ENCODE measurements at places on chromosomes 7 and 10.

GRCh38 chr7:11486271-11486670, 345.7 kb downstream of the THSD7A start:
- no peak for DNase-seq

- DNase-seq: no peak
Measured at GRCh38 chr7:116337800-116338199, 127.5 kb downstream of the TES start.

DNA sequence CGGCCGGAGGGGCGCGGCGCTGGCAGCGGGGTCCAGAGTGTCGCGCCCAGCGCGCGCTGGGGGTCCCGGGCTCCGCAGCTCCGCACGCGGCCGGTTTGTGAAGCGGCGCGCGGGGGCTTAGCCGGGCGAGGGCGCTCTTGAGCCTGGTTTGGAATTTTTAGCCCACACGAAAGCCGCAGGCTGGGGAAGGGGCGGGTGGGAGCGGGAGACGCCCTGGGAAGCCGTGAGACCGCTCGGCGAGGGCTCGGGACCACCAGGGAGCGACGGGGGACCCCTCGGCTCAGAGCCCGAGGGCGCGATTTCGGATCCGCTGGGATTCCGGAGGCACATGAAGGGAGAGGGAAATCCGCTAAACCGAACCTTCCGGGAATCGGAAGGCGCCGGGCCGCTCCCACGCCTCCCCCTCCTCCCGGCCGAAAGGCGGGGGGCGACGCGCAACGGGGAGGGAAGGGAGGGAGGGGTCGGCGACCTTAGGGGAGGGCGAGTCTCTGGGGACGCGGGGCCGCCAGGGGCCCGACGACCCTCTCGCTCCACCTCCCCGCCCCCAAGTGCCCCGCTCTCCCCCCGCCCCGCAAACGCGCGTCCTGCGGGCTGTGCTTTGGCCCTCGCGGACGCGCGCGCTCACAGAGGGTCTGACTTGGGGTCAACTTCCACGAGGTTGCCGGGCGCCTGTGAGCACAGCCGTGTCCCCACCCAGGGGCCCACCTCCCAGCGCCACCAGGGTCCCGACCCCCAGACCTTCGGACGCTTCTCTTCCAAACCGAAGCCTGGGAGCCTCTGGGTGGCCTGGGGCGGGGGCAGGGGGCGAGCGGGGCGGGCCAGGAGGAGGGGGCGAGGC, 5.1 kb upstream of the ELFN1 start:
- DNase-seq: peak; percentile 21

DNA sequence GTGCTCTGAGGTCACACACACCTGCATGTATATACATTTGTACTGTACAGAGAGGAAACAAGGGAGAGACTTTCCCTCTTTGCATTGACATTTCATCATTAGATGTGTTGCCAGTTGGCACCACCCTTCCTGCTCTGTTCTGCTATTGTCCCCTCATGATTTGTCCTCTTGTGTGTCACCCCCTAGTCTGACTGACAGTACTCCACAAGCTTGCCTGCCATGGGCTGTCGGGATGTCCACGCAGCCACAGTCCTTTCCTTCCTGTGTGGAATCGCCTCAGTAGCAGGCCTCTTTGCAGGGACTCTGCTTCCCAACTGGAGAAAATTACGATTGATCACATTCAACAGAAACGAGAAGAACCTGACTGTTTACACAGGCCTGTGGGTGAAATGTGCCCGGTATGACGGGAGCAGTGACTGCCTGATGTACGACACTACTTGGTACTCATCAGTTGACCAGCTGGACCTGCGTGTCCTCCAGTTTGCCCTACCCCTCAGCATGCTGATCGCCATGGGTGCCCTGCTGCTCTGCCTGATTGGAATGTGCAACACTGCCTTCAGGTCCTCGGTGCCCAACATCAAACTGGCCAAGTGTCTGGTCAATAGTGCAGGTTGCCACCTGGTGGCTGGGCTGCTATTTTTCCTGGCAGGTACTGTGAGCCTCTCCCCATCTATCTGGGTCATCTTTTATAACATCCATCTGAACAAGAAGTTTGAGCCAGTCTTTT, 9.4 kb downstream of the CLDN12 start:
- no peak for DNase-seq

DNA sequence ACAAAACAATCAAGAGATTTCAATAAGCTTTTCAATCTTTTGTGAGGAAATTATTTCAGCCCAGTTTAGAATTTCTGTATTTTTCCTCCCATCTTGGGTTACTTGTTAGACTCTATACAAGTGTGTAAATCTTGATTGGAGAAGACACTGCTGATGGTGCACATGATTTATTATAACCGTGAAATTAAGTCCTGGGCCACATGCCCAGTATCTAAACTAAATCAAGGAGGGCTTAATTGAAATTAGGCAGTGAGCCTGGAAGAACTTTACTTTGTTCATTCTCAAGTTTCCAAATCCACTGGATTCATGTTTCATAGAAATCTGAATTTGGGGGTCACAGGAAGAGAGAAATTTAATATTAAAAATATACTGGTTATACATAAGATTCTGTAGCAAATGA, 44.5 kb downstream of the CSTF2T start:
- DNase-seq: no peak

DNA sequence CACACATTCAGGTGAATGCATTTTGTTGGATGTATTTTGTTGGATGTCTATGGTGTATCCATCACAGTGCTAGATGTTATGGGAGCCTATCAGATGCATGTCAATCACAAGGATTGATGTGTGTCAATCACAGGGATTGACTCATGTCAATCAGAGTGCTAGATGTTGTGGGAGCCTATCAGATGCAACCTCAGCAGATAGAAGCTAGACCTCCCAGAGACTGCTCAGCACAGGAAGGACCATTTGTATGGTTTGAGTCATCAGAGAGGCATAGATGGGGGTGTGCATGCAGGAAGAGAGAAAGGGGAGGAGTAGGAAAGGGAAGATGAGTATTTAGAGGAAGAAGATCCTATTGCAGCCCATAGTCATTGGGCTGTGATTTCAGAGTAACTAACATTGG, 48.3 kb upstream of the PITRM1 start:
- DNase-seq: no peak

DNA sequence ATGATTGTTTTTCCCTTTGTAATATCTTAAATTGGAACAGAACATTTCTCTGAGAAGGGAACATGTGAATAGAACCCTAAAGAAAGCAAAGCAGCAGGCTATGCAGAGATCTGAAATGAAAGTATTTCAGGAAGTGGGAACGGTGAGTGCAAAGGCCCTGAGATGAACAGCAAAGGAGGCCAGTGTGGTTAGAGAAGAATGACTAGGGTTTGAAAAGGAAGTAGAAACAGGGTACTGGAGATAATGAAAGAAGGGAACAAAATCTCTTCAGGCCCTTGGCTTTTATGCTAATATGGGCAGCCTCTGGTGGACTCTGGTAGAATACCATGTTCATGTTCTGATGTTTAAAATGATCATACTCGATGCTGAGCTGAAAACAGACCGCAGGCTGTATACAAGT, 22.2 kb downstream of the ARHGAP21 start:
- DNase-seq: no peak

GRCh38 chr7:30321089-30321881, 36.9 kb downstream of the ZNRF2 start:
- no peak for DNase-seq

GRCh38 chr10:58963723-58964124, 212.7 kb upstream of the PHYHIPL start:
- DNase-seq: no peak

- no peak for DNase-seq
Measured at GRCh38 chr7:30465046-30465810, 13.4 kb downstream of the NOD1 start.

GRCh38 chr7:107559864-107560263, 3.9 kb downstream of the COG5 start:
- no peak for DNase-seq

- DNase-seq: no peak
Measured at GRCh38 chr10:89153971-89154370, 53.1 kb downstream of the CH25H start.

DNA sequence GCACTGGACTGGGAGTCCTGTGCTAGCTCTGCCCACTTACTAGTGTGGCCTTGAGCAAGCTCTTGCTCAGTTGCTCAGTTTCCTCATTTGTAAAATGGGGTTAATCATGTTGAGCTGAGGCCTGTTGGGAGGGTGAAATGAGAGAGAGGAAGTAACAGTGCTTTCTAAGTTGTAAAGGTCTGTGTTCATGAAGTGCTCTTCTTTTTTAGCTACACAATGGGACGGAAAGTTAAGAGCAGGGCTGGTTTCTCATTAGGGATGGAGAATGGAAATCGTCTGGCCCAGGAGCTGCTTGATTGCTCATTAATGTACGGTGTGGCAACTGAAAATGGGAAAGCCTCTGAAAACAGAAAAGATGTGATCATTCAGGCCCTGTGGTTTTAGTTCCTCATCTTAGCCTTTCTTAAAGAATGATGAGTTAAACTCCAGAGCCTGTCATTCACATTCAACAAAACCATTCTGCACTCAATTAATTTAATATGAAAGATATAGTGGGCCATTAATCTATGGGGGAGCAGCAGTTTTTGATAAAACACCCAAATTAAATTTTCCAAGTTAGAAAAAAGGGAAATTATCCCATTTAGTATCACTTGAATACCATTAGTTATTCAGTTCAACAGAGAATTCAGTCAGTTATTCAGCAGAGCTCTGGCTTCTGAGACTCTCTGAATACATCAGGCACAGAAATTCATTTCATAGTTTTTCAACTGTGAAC, 60.5 kb downstream of the SH2D4B start:
- no peak for DNase-seq

All from activated T-helper 9 cell treated with anti-CD3 and anti-CD28 coated beads, Interleukin-2, amount 50 U/mL, for 16 hours (primary cell).